ENCODE measurements at places on chromosomes 1 and 21.

DNA sequence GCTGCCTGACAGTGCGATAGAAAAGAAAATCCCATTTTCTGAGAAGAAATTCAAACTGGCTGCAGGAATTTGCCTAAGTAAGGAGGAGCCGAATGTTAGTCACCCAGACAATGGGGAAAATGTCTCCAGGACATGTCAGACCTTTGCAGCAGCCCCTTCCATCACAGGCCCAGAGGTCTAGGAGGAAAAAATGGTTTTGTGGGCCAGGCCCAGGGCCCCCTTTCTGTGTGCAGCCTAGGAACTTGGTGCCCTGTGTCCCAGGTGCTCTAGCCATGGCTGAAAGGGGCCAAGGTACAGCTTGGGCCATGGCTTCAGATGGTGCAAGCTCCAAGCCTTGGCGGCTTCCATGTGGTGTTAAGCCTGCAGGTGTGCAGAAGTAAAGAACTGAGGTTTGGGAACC, 14.6 kb downstream of the ZBTB21 start:
- DNase-seq: no peak

DNA sequence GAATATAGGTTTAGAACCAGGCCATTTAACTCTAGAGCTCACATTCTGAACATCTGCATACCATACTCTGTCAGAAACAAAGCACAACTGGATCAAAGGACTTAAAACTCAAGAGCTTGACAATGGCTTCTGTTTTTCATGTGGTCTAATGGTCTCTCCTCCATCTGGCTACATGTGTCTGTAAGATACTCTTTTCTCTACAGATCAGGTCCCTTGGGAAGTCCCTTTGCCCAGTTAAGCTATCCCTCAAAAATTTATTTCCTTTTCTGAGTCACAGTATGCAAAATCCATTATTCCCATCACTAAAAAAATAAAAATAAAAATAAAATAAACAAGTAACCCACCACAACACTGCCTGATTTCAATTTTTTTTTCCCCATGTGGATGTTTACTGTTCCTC, 357.0 kb upstream of the PRMT6 start:
- no peak for DNase-seq

DNA sequence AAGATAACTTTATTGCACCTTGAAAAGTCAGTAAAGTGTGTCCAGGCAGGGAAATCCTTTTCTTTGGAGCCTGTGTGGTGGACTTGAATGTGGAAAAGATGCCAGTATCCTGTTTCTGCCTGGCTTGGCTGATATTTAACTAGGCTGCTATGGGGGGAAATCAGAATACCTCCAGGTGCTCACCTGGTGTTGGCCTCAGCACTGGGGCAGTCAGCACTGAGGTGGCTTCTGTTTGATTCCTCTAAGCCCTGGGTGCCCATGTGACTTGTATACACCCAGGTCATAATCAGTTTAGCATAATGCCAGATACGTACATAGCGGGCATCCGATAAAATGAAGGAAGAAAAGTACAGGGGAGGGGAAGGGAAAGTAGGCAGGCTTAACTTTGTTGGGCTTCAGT, 7.2 kb downstream of the PHGDH start:
- DNase-seq: no peak

GRCh38 chr1:14468751-14469150, 129.7 kb upstream of the KAZN start:
- no peak for DNase-seq

DNA sequence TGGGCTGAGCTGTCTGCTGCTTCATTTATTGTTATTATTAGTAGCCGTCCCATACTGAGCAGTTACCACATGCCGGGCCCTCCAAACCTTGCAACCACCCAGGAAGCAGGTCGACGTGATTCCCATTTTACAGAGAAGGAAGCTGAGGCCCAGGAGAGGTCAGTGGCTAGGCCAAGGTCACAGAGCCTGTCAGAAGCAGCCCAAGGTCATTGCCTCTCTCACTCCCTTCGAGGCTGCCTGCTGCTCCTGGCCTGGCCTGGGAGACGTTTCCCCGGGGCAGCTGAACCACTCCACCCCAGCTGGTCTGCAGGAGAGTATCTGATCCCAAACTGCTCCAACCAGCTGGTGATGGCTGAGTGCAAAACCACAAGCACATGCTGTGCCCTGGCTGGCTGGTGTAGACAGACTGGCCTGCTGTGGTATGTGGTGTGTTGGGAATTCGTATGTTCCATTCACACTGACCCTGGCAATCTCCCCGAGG, 6.5 kb downstream of the PADI4 start:
- DNase-seq: no peak

DNA sequence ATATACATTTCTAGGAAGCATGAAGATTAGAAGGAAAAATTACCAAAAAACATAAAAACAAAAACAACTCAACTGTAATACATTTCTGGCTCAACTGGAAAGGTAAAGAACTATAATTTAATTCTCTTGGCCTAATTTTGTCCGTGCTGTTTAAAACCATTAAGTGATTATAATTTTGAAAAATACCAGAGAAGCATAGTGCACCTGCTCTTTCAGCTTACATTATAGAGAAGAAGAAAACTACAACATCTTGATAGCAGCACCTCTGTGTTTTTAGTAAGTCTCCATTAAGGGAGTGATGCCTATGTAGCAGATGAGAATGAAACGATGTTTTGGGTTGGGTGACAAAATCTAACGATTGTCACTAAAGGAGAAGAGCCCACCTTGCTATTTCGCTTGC, 19.3 kb upstream of the MAN1A2 start:
- DNase-seq: no peak

GRCh38 chr1:82819234-82819633, 1018.5 kb downstream of the ADGRL2 start:
- no peak for DNase-seq

DNA sequence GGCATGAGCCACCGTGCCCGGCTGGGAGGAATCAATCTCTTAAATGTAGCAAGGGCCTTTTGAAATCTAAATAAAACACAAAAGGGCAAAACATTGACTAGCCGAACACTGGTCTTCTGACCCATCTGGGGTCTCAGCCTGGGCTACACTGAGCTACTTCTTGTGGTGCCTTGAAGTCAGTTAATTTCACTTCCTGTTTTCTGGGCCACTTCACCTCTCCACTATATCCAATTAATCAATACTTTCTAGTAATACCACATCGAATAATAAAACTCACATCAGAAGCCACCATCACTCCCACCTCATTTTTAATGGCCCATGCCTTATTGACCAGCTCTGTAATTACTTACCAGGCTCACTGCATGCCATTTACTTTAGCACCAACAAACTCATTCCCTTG, 138.0 kb upstream of the SAMSN1 start:
- DNase-seq: no peak

DNA sequence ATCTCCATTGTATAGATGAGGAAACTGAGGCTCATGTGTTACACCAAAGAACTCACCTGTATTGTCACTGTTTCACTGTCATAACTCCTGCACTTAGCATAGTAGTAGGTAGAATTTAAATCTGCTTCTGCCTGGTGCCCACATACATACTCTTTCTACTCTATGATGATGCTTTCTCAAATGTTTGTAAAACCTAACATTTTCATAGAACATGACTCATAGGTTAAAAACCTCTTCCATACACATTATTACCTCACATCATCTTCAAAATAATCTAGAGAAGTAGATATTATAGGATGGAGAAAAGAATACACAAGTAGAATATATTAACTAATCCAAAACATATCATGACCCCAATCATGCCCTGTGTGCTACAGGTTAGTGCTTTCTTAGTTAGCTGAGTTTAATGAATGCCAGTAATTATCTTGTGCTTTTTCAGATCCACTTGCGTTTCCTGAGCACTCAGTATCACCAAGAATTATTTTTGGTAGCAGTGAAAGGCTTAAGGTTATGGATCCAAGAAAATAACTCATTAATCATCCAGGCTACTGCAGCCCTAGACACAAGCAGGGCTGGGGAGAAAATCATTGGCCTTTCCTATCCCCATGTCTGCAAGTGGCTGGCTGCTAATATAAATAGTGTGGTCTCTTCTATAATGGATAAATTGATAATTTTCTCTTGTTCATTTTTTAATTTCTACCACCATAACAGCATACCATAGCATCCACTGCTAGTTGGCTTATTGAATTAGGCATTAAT, 156.9 kb downstream of the LRRC40 start:
- no peak for DNase-seq

DNA sequence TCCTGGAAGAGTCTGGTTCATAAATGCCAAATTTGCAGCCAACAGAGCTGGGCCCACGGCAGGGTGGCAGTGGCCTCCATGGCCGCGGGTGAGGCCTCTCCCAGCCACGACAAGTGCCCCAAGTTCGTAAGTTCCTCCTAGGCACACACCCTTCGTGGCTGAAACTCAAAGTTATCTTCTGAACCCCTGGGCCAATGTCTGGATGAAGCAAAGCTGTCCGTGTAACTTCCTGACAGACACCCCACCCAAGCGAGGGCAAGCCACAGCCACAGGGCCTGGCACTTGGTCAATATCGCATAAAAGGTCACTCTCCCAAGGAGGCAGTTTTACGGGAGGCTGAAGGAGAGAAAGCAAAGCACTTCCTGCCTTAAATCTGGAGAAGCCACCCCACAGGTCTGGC, 27.8 kb upstream of the GPR153 start:
- DNase-seq: no peak

DNA sequence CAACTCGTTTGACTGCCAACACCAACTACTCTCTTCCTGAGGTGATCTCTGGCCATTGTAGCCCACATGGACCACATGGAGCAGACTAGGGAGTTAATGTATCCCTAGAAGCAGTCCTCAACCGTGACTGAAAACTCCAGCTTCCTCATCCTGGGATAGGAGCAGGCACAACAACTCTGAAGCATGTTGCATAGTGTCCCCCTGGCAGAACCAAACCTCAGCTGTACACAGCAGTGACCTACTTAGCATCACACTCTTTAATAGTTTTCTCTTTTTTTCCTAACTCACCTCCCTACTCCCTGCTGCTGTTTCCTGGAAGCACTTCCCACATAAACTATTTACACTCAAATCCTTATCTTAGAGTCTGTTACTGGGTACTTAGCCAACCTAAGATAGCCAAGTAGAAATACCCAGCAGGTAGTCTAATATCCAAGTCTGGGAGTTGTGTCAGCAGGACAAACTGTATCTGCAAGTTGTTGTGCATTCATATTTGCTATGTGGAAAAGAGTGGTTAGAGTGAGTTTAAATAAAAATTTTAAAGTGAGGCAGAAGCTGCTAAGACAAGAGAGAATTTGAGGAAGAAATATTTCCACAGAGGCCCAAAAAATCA, 228.8 kb downstream of the LTN1 start:
- no peak for DNase-seq

- DNase-seq: no peak
Observed at GRCh38 chr1:156399355-156400125, 30.5 kb downstream of the RHBG start.

GRCh38 chr1:66271904-66272254, 262.1 kb upstream of the SGIP1 start:
- DNase-seq: no peak

- DNase-seq: no peak
Observed at GRCh38 chr21:43374228-43374885, 52.6 kb downstream of the SIK1 start.
